ENCODE measurements at places on chromosomes 7 and 10.
A peak's percentile ranks its signal among the peaks of the same experiment; 100 is the strongest.

- no peak for DNase-seq
These were observed 11.8 kb downstream of the GPR146 start for GRCh38 chr7:1055956-1056784.

DNA sequence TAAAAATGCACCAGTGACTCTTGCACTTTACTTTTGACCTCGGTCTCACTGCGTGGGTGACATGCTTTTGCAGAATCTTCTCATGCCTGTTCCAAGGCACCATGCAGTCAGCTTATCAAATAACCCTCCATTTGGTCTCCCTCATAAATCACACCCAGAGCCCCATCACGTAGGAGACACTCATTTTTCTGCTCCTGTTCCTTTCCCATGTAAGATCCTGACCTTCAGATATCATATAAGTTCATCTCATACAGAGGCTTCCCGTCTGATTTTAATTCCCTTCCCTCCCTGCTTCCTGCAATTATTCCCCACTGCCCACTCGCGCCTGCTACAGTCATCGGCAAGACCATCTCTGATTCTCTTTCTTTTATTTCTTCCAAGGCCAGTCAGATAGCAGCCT, 1226.3 kb upstream of the AUTS2 start:
- no peak for DNase-seq

DNA sequence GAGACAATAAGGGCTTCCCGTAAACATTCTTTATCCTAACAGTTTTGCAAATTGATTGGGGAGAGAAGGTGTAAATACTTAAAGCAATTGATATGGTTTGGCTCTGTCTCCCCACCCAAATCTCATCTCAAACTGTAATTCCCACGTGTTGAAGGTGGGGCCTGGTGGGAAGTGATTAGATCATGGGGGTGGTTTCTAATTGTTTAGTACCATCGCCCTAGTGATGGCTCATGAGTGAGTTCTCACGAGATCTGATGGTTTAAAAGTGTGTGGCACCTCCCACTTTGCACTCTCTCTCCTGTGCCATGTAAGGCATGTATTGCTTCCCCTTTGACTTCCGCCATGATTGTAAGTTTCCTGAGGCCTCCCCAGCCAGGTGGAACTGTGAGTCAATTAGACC, 22.1 kb upstream of the CAPZA2 start:
- no peak for DNase-seq

GRCh38 chr7:99928994-99929729, at the start of gene GJC3:
Gene GJC3, minus strand, starts transcription at chr7:99929620. Its CDS starts 0 bp downstream, at chr7:99929620.
- DNase-seq: peak; percentile 11

GRCh38 chr7:43303740-43304241, 191.3 kb downstream of the HECW1 start:
- DNase-seq: no peak

GRCh38 chr10:85635650-85636049, 730.9 kb downstream of the GRID1 start:
- DNase-seq: no peak

GRCh38 chr7:33841031-33841430, 64.3 kb upstream of the BMPER start:
- DNase-seq: no peak

DNA sequence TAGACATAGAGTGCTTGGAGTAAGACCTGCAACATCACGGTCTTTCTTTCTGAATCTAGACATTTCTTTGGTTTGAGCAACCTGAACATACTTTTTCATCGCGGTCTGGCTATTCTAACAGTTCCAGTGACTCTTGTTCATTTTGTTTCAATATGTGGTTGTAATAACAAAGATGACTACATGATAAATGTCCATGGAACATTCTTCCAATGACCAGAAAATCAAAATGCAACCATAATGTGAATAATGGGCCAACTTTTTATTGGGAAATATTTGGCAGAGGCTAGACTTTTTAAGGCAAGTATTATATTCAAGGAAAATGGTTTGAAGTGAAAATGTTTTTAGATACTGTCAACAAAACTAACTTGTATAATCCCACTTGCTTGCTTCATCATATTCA, 282.5 kb downstream of the INHBA start:
- DNase-seq: no peak

GRCh38 chr10:5478694-5479305, 20.6 kb downstream of the CALML5 start:
- DNase-seq: no peak

DNA sequence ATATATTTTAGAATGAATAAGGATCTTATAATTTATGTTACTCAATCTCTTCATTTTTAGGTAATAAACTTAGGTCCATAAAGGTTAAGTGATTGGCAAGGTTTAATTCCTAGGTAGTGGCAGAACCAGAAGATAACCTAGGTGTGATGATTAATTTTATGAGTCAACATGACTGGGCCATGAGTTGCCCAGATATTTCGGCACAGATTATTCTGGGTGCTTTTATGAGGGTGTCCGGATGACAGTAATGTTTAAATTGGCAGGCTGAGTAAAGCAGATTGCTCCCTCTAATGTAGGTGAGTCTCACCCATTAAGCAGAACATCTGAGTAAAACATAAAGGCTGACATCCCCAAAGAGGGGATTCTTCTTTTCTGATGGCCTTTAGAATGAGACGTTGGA, 1349.3 kb upstream of the CELF2 start:
- DNase-seq: no peak

GRCh38 chr10:32163071-32163761, 107.0 kb upstream of the KIF5B start:
- DNase-seq: no peak

DNA sequence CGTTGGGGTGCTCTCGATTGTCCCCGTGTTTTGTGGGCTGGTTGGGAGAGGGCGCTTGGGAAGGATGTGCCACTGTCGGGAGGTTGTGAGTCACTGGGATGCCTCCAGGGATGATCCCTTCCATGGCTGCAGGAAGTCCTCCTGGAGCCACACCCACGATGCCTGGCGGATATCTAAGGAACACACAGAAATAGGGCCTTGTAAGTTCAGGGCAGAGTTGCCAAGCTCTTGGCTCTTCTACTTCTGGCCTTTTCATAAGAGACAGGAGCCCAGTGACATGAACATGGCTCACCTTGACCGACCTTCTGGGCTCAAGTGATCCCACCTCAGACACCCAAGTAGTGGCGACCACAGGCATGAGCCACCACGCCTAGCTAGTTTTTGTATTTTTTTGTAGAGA, 47.6 kb downstream of the ZRANB1 start:
- no peak for DNase-seq

- no peak for DNase-seq
These were observed 183.1 kb downstream of the CHN2 start for GRCh38 chr7:29377718-29378117.

- DNase-seq: no peak
These were observed 80.8 kb downstream of the DNAJB9 start for GRCh38 chr7:108650467-108650866.

- DNase-seq: no peak
These were observed 63.2 kb downstream of the VCL start for GRCh38 chr10:74061104-74061503.

DNA sequence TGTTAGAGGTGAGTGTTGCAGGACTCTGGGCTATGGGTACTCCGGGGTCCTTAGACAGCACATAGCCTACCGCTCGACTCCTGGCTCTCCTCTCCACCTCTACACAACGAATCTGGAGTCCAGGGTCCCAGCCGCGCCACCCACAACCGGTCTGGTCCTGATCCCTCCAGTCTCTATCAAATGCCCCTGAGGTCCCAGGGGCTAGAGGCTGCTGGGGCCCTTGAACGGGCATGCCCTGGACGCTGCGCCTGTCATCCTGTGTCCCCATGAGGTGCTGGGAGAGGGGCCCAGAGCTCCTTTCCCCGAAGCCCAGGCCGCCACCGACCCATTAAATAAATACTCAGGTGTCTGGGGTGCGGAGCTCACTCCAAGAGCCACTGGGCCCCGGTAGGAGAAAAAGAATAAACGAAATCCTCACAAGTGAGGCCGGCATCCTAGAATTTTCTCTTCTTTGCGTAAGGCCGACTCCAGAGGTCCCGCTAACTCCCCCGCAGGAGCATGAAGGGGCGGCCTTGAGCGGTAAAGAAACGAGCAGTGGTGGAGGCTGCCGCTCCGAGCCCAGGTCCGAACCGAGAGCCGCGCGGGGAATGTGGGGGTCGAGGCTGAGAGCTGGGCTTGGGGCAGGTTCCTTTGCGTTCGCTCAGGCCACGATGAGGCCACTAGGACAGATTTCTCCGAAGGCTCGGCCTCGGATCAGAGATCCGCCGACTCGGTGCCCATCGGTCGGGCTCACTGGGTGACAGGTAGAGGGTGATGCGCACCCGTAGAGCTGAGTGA, 166.7 kb downstream of the NRF1 start:
- DNase-seq: no peak

DNA sequence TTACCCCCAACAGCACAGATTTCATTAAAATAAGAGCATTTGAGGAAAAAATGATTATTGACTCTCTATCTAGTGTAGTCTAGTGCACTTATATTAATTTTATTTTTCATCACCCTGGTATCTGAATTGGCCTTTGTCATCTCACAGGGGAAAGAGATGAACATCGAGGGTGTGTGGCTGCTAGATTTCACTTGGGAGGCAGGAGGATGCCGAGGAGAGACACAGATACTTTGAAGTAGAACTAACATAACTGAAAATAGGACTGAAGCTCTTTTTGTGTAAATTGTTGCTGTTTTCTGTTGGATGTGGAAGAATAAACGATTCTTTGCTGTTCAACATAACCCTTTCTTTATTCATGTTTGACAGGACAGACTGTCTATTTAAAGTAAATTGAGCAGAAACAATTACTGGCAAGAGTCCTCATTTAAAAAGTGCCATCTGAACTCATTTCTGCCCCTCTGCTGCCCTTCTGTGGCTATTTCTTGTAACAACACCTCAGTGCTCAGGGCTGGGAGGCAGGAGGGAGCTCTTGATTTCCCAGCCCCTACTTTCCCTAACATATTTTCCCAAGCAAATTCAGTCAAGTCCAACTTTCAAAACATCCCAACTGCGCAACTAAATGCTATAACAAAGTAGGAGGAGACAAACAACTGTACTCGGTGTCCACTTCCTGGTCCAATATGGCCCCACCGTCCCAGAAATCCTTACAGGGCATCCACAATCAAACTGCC, 15.6 kb downstream of the LYZL1 start:
- DNase-seq: no peak

- DNase-seq: no peak
These were observed 111.2 kb upstream of the KIF5B start for GRCh38 chr10:32167450-32167849.

- DNase-seq: no peak
These were observed 99.6 kb downstream of the ST8SIA6 start for GRCh38 chr10:17354781-17355180.

DNA sequence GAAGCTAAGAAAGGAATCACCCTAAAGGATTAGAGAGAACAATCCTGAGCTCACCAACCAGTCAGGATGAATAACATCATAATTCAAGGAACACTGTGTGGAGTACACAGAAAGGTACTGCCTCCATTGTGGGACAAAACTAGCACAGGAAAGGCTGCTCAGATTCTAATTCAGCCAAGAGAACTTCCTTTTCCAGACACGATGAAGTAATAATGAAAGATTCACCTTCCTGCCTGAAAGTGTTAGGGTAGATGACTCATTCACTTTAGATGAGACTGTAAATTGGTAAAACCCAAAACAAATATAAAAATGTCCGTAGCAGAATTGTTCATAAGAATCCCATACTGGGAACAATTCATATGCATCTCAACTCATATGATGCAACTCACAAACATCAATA, 167.2 kb downstream of the CDC14C start:
- DNase-seq: no peak

DNA sequence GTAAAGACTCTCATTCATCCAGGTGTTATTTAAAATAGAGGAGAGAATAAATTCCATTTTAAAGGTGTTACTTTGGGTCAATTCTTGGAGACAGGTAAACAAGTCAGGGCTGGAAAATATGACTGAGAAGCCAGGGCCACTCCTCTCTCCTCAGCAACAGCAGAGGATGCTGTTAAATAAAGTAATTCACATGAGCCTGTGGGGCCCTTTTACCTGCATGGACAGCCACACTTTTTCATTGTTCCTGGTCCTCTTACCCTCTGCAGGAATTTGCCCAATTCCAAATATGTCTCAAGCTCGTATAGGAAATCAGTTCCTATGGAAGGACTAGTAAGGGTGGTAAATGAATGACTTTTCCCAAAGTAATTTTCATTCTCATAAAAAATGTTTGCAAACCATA, 420.1 kb upstream of the KLF6 start:
- DNase-seq: no peak

DNA sequence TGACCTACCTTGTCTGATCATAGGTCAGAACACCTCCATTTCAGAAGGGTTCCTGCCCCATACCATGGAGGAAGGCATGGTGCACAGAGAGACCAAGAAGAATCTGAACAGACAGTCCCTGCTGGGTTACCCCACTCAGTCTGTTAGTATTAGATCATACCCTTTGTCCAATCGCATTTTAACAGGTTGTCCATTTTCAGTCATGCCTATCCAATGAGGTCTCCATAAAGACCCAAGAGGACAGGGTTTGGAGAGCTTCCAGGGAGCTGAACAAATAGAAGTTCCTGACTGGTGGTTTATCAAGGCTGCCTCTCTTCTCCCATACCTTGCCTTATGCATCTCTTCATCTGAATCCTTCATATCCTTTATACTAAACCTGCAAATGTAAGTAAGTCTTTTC, 21.2 kb upstream of the SLC16A12 start:
- DNase-seq: no peak

DNA sequence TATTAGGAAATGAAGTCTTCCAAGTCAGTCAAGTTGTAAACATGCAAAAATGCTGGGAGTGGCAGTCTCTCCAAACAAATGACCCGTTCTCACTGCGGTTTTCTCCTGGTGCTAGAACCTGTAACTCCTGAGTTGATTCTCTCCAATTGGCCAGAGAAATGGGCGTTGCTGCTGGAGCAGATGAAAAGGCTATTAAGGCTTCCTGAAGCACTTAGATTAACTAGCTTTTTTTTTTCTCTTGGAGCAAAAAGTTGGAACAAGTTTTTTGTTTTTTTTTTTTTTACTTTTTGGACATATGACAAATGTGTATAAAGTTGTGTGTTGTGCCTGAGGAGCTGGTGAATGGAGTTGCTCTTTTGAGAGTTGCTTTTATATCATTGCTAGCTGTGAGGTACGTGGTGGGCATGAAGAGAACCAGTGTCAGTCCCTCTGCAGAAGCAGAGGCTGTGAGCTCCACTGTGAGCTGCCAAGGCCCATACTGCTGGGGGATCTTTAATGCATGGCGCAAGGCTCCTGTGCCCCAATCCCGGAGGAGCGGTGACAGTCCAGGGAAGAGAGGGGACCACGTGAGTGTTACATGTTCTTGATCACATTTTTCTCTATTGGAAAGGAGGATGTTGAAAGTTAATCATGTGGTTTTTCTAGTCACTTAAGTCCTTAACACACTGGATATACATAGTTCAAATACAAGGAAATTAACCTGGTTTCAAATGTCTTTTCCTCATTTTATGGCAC, 393.6 kb upstream of the GALNT17 start:
- no peak for DNase-seq

GRCh38 chr10:113866551-113867394, 12.3 kb downstream of the NHLRC2 start:
- DNase-seq: no peak

GRCh38 chr7:50153148-50153547, 60.1 kb upstream of the ZPBP start:
- DNase-seq: no peak

GRCh38 chr7:63900394-63901203, 98.0 kb upstream of the ZNF722 start:
- peak; percentile 80 for DNase-seq

GRCh38 chr10:412109-412508, 276.9 kb downstream of the ZMYND11 start:
- no peak for DNase-seq

GRCh38 chr10:78320506-78320905, 286.8 kb downstream of the RPS24 start:
- DNase-seq: no peak

- no peak for DNase-seq
These were observed 44.1 kb upstream of the JAZF1 start for GRCh38 chr7:28224675-28225074.

GRCh38 chr10:6062101-6062771, at the start of gene IL2RA:
Gene IL2RA, minus strand, starts transcription at chr10:6062367. Its CDS starts 216 bp downstream, at chr10:6062151.
- DNase-seq: peak; percentile 54

All from effector memory CD4-positive, alpha-beta T cell (primary cell).